SJSA1 (cell line): ENCODE measurements at places on chromosomes 3 and 15. TPM values are rescaled to one million over a fixed set of nuclear protein-coding genes. Genes with fewer than 3 reads are reported as not detected.

- H3K36me3 ChIP-seq, result no peaks in the 10 kb centered on the region
- no peak for DNase-seq
- no peak overlapping the region for H3K27ac ChIP-seq
- no peaks in the 10 kb centered on the region for H3K4me1 ChIP-seq
- H3K4me3 ChIP-seq, result no peak overlapping the region
These were observed 47.5 kb upstream of the RPS17 start for GRCh38 chr15:82587805-82588204.

DNA sequence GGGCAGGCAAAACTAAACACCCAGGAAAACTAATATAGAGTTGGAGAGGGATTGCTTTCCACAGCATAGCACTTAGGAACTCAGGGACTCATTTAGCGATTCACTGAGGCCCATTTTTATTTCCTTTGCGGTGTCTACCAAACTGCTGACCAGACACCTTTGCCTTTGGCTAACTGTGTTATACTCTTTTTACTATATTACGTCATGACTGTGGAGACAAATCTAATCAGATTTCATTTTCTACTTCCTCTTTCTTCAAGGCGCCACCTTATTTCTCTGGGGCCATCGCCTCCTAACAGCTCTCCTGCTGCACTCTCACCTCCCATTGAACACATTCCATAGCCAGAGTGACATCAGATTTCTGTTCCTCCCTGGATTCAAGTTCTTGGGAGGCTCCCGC, 215.7 kb upstream of the WNT5A start:
- H3K4me1 ChIP-seq, result peaks cover 59% of the 10 kb centered on the region
- no peaks in the 10 kb centered on the region for H3K27me3 ChIP-seq
- no peak for DNase-seq
- peak overlapping the region; percentile 52 for H3K27ac ChIP-seq
- no peaks in the 10 kb centered on the region for H3K36me3 ChIP-seq
- H3K4me3 ChIP-seq, result no peak overlapping the region

DNA sequence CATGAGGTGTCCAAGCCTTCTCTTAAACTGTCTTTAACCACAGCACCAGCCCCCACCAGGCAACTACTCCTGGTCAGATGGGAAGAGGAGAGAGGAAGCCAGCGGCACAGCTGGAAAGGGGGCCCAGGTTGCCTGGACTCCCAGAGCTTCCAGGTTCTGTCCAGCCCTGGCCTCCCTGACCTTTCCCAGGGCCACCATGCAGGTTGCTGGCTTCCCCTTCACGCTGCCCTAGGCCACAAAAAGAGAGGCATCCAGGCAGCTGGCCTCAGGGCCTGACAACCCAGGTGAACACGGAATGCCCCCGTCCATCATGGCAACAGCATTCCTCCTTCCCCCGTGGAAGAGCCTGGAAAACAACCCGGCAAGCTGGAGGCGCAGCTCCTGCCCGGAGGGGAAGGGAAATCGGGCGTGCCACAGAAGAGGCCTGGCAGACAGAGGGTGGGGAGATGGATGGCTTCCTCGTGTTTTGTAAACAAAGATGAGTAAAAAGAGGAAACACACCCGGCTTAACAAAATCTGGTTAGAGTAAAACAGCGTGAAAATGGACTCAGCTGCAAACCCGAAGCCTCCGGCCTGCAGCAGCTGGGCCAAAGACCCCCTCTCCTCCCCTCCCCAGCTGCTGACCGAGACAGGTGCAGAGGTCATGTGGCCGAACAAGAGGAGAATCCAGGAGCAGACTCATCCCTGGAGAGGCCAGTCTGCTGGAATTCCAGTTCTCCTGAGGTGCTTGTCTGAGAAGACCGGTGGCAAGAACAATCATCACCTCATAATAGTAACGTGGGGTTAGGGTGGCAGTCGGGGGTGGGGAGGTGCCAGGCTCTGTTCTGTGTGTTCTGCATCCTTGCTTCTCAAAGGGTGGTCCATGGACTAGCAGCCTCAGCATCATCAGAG, 15.5 kb downstream of the BMF start:
- H3K36me3 ChIP-seq, result peaks cover 4% of the 10 kb centered on the region; the same call in 1 of the 2 replicates
- peak overlapping the region; percentile 43 for H3K27ac ChIP-seq
- H3K27me3 ChIP-seq, result no peaks in the 10 kb centered on the region
- peaks cover 71% of the 10 kb centered on the region for H3K4me1 ChIP-seq

- H3K4me3 ChIP-seq, result no peak overlapping the region
- peak; percentile 53 for DNase-seq
- H3K27ac ChIP-seq, result peak overlapping the region; percentile 52
- H3K4me1 ChIP-seq, result peaks cover 62% of the 10 kb centered on the region
- H3K36me3 ChIP-seq, result no peaks in the 10 kb centered on the region
- no peaks in the 10 kb centered on the region for H3K27me3 ChIP-seq
These were observed 172.3 kb upstream of the TSC22D2 start for GRCh38 chr3:150235799-150236198.

DNA sequence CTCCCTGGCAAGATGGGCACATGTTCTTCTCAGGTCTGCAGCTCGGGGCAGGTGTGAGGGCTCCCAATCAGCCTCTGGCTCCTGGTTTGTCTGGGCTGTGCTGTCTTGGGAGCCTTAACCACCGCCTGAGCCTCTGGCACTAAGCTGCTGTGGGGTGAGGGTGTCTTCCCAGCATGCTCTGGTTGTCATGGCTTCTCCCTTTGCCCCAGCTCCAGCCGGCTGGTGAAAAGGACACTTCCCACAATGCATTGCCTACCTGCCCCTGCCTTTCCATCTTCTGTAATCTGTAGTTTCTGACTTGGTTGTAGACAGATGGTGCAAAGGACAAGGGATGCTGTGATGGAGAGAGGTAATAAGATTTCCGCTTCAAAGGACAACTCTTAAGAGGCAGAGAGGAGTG, 295.3 kb downstream of the TLE3 start:
- no peak overlapping the region for H3K27ac ChIP-seq
- no peak for DNase-seq
- no peaks in the 10 kb centered on the region for H3K27me3 ChIP-seq
- H3K4me1 ChIP-seq, result peaks cover 17% of the 10 kb centered on the region
- H3K36me3 ChIP-seq, result no peaks in the 10 kb centered on the region
- H3K4me3 ChIP-seq, result no peak overlapping the region

- no peak overlapping the region for H3K27ac ChIP-seq
- no peaks in the 10 kb centered on the region for H3K4me1 ChIP-seq
- no peak overlapping the region for H3K4me3 ChIP-seq
These were observed 547.6 kb upstream of the AGTR1 start for GRCh38 chr3:148150141-148150540.

C3orf62 gene
- 0.50 and 2.1 TPM in 2 replicates for total RNA-seq

DNA sequence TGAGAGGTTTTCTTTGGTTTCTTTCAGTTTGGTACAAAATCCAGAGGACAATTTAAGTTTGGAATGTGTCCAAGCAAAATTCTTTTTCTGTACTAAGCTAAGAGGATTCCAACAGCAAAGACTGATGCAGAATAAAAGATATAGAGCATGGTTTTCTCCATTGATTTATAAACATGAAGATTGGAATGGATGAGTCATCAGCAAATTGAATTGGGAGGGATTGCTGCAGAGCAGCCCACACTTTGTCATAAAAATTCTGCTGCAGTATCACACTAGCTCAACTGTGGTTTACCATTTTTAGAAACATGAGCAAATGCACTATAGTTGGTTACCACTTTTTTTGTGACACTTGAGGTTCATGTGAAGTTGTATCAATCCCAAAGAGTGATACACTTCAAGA, 16.1 kb upstream of the LARP6 start:
- H3K4me3 ChIP-seq, result no peak overlapping the region
- H3K27ac ChIP-seq, result peak overlapping the region; percentile 49
- DNase-seq, result peak; percentile 77
- peaks cover 43% of the 10 kb centered on the region for H3K4me1 ChIP-seq

COL6A5 gene
- not detected in 2 replicates for total RNA-seq

DNA sequence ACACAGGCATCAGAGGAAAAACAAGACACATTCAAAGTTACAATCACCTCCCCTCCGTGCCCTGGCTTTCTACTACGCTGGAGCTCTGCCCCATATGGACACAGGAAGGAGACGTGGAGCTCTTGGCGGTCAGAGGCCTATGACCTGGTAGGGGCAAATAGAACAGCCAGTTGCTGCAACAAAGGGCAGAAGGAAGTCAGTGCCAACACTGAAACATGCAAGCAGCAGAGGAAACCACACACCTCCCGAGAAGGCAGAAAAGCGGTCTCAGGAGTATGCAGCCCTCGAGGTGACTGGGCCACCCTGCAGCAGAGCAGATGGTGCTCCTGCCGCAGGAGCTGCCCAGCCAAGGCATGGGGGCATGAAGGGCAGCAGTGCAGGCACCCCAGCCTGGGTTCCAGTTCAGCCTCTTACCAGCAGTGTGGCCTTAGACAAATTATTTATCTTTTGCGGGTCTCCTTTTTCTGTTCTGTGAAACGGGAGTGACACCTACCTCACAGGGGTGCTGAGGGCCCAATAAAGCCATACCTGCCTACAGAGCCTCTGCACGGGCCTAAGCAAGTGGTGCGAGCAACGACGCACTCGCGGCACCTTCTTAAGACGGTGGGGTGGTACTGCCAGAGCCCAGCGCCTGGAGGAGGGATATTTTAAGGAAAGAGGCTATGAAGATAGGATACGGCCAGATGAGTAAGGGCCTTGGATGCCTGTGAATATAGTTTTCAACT, 8.6 kb downstream of the ZXDC start:
- H3K36me3 ChIP-seq, result peaks cover 90% of the 10 kb centered on the region
- no peaks in the 10 kb centered on the region for H3K27me3 ChIP-seq
- DNase-seq, result no peak
- H3K4me3 ChIP-seq, result no peak overlapping the region
- no peak overlapping the region for H3K27ac ChIP-seq

DNA sequence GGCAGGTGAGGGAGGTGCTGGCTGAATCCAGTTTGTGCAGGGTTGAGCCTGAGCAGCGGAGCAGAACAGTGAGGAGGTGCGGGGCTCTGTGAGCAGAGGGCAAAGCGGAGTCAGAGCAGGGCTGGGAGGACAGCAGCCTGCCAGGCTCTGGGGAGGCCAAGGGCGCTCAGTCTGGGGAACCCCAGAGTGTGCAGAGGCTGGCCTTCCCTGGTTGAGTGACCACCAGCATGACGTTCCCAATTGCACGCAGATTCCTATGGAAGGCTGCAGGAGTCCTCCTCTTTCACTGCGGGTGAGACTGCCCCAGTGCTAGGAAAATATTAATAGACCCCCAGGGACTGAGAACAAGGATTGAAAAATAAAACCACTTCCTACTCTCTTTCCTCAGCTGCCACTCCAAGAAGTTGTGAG, 13.2 kb downstream of the MRAS start:
- no peak overlapping the region for H3K27ac ChIP-seq
- no peaks in the 10 kb centered on the region for H3K27me3 ChIP-seq
- H3K4me3 ChIP-seq, result no peak overlapping the region
- H3K36me3 ChIP-seq, result peaks cover 50% of the 10 kb centered on the region
- peaks cover 65% of the 10 kb centered on the region for H3K4me1 ChIP-seq
- no peak for DNase-seq

GPR160 gene
- total RNA-seq, result 0.89 TPM in 1 of 2 replicates, not detected in the other

DNA sequence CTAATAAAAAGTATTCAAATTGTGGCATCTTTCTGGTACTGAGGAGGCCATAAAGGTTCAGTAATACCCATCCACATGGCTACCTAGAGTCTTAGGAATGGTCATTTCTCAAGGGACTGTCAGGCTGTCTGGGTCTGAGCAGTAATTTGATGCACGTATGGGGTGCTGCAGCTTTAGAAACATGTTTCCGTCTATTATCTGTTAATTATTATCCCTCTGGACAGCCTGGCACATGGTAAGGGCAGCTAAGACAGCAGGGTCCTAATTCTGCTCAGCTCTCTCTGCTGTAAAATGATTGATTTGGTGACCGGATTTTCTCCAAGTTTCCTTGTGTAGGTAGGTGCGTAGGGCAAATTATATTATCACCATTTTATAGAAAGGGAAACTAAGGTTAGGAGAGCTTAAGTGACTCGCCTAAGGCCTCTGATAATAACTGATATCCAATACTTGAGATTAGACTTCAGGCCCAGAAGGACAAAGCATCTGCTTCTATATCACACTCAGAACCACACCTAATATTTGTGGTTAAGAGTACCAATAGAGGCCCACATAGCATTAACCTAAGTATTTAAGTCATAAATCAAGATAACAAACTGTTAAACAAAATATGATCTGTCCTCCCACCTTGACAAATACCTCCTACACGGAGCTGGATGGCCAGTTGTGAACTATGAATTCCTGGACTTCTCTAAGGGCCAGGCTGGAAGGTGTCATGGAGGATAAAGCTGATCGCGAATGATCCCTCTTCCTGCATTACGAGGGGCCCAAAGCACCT, 2.9 kb upstream of the RAP2B start:
- peaks cover 13% of the 10 kb centered on the region for H3K36me3 ChIP-seq
- H3K27ac ChIP-seq, result no peak overlapping the region
- H3K4me1 ChIP-seq, result peaks cover 7% of the 10 kb centered on the region
- H3K27me3 ChIP-seq, result no peaks in the 10 kb centered on the region
- no peak overlapping the region for H3K4me3 ChIP-seq

GPR149 gene
- total RNA-seq, result not detected in 2 replicates

DNA sequence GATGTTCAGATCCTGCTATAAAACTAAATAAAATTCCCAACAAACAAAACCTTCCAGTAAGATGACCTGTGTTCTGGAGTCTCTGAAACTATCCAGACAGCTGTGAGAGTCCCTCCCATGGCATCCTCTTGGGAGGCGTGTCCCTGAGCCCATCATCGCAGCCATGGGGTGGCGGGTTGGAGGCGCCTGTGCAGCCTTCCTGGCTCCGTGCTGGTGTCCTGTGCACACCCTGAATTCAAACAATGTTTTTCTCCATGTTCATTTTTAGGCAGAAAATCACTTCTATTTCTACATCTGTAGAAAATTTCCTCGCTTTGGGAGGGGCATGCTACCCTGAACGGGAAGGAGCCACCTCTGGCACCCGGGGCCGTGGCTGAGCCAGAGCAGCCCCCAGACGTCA, 19.4 kb upstream of the OCA2 start:
- DNase-seq, result no peak
- no peak overlapping the region for H3K27ac ChIP-seq
- no peaks in the 10 kb centered on the region for H3K27me3 ChIP-seq
- no peaks in the 10 kb centered on the region for H3K4me1 ChIP-seq
- no peak overlapping the region for H3K4me3 ChIP-seq

DNA sequence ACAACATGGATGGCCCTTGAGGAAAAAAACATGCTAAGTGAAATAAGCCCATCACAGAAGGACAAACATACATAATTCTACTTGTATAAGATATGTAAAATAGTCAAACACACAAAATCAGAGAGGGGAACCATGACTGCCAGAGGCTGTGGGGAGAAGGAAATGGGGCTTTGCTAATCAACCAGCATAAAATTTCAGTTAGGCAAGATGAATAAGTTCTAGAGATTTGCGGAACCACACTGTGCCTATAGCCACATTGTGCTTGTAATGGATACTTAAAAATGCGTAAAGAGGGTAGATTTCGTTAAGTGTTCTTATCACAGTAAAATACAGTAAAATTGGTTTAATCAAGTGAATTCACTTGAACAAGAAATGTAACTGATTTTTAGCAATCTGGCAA, 33.7 kb upstream of the SPTBN5 start:
- DNase-seq, result no peak
- peak overlapping the region; percentile 8; the same call in 1 of the 2 replicates for H3K27ac ChIP-seq
- H3K4me3 ChIP-seq, result no peak overlapping the region
- H3K36me3 ChIP-seq, result peaks cover 31% of the 10 kb centered on the region

GRCh38 chr3:127217596-127218453, 24.9 kb downstream of the PRR23E start:
- no peak overlapping the region for H3K4me3 ChIP-seq
- peaks cover 23% of the 10 kb centered on the region for H3K27me3 ChIP-seq
- no peaks in the 10 kb centered on the region for H3K4me1 ChIP-seq
- DNase-seq, result no peak
- no peak overlapping the region for H3K27ac ChIP-seq
- H3K36me3 ChIP-seq, result no peaks in the 10 kb centered on the region
